Fibroblast of mammary gland (primary cell): ENCODE measurements at places on chromosomes 11 and 22.

DNA sequence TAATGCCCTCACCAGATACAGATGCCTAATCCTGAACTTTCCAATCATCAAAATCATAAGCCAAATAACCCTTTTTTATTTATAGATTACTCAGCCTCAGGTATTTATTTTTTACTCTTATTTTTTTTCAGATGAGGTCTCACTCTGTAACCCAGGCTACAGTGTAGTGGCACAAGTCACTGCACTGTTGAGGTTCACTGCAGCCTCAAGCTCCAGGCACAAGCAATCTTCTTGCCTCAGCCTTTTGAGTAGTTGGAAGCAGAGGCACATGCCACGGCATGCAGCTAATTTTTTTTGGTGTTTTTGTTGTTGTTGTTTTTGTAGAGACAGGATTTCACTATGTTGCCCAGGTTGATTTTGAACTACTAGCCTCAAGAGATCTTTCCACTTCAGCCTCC lies 49.5 kb downstream of the TTC28 start:
- no peak for DNase-seq

- peak; percentile 20 for DNase-seq
Measured at GRCh38 chr11:104653407-104653806, 244.9 kb downstream of the CASP12 start.

DNA sequence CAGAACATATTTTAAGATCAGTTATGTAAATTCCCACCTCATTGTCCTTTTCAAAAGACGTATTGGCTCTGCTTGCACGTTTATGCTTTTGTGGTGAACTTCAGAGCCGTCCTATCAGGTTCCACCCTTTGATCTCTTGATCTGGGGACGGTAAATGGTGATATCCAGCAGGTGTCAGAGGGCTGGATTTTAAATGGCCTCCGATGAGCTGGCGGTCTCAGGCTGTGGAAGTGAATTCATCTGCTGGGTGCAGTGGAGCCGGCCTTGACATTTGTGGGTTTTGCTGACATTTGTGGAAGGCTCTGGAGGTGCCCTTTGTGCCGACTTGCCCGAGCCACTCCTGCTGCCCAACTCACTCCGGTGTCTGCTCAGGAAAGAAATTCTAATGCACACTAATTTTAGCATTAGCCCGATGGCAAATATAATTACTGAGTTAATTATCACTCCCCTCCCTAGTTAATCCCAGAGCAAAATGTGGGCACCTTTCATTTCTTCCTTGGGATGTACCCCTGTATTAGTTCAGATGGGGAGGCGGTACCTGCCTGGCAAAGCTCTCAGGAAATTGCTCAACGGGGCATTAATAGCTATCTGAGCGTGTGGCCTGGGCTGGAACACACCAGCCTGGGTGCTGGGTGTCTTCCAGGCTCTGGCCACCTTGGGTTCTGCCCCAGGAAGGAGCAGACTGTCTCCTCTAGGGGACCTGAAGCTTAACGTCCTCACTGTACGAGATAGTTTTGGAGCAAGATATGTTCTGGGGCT lies 9.1 kb downstream of the LRP5 start:
- DNase-seq: no peak

- DNase-seq: no peak
Measured at GRCh38 chr22:47580121-47580520, 817.7 kb downstream of the TBC1D22A start.

GRCh38 chr22:46119093-46119728 lies 31.1 kb upstream of the PPARA start:
- DNase-seq: peak; percentile 36

DNA sequence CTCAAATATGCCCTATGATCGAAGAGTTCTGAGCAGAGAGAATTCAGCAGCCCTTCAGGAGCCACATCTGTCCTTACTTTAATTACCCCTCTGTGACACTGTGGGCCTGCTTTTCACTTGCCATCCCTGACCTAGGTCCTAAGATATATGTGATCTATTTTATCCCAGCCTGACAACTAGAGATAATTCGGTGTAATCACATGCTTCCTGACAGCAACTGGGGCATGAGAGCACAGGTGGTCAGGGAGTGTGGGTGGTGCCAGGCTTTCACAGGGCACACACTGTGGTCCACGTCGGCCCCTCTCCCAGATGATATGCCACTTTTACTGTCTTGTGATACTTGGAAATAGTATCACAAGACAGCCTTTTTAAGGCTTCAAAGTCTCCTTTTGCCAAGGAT lies 3.9 kb downstream of the TUBA8 start:
- DNase-seq: no peak

- no peak for DNase-seq
Measured at GRCh38 chr11:9148035-9148434, 56.6 kb upstream of the SCUBE2 start.

- no peak for DNase-seq
Measured at GRCh38 chr11:112826026-112826425, 135.2 kb upstream of the NCAM1 start.

DNA sequence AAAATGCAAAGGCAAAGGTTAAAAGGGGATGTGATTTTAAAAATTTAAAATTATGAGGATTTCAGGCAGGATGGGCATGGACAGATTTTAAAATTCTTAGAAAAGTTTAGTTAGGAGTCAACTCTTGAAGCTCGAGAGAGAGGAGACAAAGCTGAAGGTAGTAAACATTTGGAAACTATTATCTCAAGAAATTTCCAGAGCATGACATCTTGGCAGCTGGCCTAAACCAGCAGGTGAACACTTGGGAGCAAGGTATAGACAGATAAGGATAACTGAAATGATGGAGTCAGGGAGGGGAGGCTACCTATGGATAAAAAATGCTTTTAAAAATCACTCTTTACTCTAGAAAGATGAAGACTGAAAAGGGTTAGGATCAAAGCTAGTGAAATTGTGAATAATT lies 13.7 kb downstream of the POU2AF3 start:
- no peak for DNase-seq

DNA sequence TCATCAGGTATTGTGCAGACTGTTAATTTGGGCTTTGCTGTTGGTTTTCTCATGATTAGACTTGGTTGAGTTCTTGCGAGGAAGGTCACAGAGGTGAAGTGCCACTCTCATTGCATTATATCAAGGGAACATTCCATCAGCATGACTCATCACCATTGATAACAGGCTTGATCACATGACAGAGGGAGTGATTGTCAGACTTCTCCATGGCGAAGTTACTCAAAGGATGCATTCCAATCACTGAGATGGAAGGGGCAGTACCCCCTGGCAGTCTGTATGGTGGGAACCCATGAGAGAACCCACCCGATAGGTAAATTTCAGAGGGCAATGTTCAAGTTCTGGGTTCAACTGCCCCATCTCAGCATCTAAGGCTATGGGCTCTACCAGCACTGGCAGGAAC lies 19.4 kb upstream of the P2RY2 start:
- no peak for DNase-seq

DNA sequence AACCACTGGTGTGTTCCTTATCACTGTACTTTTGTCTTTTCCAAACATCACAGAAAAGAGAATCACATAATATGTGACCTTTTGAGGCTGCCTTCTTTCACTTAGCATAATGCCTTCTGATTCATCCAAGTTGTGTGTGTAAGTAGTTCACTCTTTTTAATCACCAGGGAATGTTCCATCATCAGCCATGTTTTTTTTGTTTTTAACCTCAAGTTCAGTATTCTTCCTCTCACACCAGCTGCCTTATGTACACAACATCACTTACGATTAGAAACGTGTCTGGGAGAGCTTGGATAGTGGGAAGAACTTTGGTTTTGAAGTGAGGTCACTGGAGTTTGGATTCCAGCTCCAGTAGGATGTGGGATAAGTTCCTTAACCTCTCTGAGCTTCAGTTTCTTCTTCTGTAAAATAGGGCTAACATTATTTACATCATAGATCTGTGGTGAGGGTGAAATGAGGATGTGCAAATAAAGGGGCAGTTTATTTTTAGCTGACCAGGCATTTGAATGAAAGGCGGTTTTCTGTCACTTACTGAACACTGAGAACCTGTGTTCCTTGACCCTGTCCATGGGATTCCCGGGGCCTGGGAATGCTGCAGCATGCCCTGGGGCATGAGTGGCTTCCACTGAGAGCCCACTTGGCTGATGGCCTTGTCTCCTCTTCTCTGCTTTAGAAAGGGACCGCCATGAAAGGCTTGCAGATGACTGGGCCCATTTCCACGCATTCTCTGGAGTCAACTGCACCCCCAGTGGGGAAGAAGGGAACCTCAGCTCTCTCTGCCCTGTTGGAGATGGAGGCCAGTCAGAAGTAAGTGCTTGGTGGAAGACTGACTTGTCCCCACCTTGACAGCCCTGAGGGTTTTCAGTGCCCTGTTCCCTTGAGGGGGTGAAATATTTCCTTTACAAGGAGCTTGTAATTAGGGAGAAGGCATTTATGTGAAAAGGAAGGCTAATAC lies 92.6 kb downstream of the DEPDC5 start:
- peak; percentile 57 for DNase-seq
